ENCODE measurements at places on chromosomes 11 and 22.

DNA sequence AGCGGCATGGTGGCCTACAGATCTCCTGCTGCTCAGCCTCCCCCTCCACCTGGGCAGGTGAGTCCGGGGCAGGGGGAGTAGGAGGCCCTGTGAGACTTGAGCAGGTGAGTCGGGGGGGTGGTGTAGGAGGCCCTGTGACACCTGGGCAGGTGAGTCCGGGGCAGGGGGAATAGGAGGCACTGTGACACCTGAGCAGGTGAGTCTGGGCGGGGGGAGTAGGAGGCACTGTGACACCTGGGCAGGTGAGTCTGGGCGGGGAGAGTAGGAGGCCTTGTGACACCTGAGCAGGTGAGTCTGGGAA lies 299.3 kb downstream of the BRD1 start:
- DNase-seq, result no peak

GRCh38 chr22:17266251-17266971 lies 47.2 kb upstream of the ADA2 start:
- DNase-seq, result no peak

DNA sequence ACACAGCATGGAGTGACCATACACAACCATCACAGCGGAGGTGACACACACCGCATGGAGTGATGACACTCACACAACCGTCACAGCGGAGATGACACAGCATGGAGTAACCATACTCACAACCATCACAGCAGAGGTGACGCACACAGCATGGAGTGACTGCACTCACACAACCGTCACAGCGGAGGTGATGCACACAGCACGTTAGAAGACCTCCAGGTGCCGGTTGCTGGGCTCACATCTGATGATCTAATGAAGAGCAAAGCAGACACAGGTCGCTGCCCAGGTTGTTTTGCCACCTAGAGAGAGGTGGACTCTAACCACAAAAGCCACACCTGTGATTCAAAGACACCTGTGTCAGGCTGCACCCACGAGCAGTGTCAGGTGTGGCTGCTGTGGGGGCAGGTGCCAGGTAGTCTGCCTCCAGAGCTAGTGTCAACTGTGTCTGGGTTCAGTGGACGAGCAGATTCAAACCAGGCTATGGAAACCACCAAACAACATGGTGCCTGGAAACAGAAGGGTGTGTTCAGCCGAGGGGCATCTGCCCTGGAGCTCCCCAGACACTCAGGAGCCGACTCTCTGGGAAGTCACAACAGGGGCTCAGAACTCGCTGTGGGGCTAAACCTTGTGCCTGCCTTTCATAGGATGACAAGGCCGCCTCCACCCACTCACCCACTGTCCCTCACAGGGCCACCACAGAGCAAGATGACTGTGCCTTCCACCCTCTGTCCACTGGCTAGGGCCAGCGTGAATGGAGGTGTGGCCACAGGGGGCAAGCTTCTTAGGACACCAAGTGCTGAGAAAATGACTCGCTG lies 608.2 kb downstream of the TBC1D22A start:
- no peak for DNase-seq

- DNase-seq, result no peak
These were observed 16.8 kb downstream of the TPST2 start for GRCh38 chr22:26573026-26573662.

DNA sequence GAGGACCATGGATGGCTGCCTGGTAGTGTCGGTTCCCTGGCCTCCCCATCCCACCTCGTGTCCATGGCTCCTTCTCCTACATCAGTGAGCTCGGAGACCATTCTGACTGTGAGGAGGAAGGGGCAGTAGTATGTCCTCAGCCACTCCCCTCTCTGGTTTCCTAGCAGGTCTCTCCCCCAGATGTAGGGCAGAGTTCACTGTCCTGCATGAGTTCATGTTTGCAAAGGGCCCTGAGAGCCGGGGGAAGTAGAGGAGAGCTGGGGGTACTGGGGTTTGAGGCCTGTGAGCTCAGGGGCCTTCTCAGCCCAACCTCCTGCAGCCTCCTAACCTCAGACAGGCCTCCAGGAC lies 18.4 kb upstream of the ST3GAL4 start:
- DNase-seq, result no peak

DNA sequence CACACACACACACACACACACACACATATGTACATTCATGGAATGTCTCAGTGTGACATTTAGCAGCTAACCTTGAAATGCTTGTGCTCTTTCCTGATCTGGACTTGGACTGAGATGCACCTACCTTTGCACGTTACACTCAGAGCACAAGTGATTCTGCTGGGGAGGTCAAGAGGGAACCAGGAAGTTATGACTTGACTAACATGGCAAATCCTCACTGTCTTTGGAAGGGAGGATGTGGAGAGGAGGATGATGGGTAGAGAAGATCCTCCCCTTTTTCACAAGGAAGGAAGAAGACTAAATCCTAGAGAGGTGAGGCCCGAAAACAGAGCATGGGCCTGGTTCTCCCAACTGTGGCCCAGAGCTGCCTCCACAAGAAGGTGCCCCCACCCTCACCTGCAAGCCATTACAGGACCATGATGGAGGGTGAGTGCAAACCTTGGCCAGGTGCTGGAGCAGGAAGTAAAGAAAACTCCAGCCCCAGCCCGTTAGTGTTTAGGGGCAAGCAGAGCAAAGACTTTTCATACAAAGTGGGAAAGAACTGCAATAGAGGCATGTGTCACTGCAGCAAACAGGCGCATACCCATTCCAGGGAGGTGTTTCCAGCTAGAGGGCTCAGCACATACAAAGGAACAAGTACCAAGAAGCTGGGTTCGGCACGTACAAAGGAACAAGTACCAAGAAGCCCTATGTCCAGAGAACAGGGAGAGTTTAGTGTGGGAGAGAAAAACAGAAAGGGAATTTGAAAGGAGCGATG lies 26.4 kb downstream of the SCN4B start:
- DNase-seq, result no peak

DNA sequence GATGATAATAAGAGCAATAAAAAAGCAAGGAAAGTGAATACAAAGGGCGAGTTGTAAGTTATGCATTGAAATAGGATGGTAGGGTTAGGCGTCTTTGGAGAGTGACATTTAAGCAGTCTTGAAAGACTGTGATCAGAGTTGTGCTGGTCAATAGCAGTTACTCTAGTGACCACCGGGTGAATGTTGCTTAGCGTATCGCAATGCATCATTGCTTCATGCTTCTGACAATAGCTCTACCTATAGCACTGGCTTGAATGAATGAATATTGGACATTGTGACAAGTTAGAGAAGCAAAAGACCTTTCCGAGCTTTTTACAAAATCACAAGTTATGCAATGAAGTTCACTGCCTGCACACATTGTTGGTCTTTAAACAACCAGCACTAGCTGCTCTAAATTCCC lies 7.7 kb upstream of the OR8B12 start:
- no peak for DNase-seq

DNA sequence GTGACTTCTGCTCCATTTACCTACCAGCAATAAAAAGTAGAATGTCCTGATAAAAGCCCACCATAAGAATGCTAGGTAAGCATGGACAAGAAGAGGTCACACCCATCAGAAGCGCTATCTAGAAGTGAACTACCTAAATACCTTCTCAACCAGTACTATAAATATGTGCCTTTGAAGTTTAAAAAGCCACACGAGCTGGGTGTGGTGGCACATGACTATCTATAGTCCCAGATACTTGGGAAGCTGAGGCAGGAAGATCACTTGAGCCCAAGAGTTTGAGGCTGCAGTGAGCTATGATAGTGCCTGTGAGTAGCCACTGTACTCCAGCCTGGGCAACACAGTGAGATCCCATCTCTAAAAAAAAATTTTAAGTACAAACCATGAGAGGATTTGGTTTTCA lies 66.7 kb downstream of the PACSIN2 start:
- DNase-seq, result no peak

GRCh38 chr22:19103880-19104821 lies 18.1 kb downstream of the DGCR2 start:
- DNase-seq, result no peak

- no peak for DNase-seq
These were observed 506.5 kb downstream of the MN1 start for GRCh38 chr22:27295040-27295439.

GRCh38 chr22:49432897-49433443 lies 394.7 kb downstream of the BRD1 start:
- DNase-seq, result no peak

DNA sequence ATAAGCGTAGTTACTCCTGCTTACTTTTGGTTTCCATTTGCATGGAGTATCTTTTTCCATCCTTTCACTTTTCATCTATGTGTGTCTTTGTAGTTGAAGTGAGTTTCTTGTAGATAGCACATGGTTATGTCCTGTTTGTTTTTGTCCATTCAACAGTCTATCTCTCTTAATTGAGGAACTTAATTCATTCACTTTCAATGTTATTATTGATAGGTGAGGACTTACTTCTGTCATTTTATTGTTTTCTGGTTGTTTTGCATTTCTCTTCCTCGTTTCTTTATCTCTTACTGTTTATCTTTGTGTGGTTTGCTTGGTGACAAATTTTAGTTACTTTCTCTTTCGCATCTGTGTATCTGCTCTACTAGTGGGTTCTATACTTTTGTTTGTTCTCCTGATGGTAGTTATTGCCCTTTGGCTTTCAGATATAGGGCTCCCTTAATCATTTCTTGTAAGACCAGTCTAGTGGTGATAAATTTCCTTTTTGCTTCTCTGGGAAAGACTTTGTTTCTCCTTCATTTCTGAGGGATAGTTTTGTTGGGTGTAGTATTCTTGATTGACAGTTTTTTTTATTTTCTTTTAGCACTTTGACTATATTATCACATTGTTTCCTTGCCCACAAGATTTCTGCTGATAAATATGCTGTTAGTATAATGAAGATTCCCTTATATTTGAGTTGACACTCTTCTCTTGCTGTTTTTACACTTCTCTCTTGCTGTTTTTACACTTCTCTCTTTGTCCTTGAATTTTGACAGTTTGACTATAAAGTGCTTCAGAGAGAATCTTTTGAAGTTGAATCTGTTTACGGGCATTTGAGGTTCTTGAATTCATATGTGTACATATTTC lies 9.0 kb upstream of the RAG1 start:
- DNase-seq, result peak; percentile 54

DNA sequence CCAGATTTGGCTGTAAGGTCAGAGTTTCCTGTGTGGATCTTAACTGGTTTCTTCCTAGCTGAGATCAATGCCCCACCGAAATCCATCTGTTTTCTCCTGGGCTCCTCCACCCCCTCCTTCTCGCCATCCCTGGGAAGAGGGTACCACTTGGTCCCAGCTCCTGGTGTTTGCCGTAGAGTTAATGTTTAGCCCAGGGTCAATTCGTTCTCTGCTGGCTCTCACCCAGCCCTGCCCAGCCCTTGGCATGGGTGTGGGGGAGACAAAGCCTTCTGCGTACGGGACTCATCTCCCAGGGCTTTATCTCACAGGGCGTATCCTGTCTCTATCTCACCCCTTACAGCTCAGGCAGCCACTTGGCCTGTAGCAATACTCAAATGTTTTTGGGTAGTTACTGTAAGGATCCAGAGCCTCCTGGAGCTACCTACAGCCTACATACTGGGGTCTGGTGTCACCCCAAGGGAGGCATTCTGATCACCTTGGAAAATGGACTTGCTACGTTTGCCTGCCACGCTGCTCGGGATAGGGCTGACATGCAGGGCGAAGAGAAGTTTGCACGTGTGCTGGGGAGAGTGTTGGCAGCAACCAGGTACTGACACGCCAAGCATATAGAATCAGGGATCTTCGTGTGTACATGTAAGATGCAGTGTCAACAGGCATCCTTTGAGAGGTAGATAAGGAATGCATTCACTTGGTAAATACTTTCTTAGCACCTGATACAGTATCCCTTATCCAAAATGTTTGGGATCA lies 66.1 kb downstream of the SCN3B start:
- DNase-seq, result no peak

- no peak for DNase-seq
These were observed 22.4 kb downstream of the TOM1 start for GRCh38 chr22:35322126-35322525.

DNA sequence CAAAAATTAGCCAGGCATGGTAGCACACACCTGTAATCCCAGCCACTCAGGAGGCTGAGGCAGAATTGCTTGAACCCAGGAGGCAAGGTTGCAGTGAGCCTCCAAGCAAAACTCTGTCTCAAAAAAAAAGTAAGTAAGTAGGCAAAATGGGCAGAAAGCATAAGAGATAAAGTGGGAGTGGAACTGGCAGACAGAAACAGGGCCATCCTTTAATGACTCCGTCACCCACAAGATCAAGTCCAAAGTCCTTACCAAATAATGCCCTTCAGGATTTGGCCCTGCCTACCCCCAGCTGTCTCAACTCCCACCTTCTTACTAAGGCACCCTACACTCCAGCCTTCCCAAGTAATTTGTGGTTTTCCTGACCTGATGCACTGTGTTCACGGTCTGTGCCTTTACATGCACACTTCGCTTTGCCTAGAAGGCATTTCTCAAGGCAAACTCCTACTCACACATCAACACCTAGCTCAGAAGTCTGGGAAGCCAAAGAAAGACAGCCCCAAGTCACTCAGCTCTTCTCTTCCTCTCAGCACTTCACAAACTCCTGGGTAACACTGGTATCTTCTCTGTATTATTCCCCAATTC lies 6.1 kb downstream of the MAPK1 start:
- DNase-seq, result no peak

DNA sequence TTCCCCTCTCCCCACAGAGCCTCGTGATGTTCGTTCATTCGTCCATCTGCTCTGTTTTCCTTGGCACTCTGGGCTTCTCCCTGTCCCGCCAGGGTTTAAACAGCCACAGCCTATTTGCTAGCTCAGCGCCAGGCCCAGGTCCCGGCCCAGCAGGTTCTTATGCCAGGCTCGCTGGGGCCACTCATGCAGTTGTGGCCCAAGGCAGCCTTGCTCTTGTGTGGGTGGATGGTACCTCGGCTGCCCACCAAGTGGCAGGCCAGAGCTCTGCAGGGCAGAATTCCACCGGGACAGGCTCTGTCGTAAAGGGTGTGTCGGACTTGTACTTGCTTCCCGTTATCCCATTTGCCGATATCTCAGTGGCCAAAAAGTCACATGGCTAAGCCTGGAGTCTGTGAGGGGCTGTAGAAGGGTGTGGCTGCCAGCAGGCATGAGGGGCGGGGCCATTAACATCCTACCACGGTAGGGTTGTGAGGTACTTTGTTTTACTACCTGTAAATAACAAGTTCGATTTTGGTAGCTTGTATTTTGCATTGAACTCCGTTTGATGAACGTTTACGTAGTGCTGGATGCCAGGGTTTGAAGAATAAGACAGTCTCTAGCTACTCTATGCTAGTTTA lies 7.9 kb downstream of the FAM118A start:
- DNase-seq, result no peak

GRCh38 chr11:6094186-6094585 lies 13.3 kb upstream of the OR56B4 start:
- DNase-seq, result no peak

DNA sequence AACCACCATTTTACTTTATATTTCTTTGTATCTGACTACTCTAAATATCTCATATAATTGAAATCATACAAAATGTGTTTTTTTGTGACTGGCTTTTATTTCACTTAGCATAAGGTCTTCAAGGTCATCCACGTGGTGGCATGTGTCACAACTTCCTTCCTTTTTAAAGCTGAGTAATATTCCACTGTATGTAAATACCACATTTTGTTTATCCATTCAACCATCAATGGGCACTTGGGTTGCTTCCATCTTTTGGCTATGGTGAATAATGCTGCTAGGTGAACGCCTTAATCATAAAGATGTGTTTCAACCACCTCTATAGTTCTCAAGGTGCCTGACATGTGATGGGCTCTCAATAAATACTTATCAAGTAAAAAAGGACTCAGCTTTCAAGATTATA lies 15.5 kb downstream of the RAB30 start:
- no peak for DNase-seq

All from CD4-positive, alpha-beta T cell treated with Interleukin-4 for 1 hour (primary cell).